ENCODE measurements at places on chromosomes 1 and 21.

GRCh38 chr1:25885602-25886001 lies 10.1 kb upstream of the PAQR7 start:
- no peak for DNase-seq

GRCh38 chr1:9844106-9844505 lies 20.3 kb upstream of the CLSTN1 start:
- DNase-seq = no peak

DNA sequence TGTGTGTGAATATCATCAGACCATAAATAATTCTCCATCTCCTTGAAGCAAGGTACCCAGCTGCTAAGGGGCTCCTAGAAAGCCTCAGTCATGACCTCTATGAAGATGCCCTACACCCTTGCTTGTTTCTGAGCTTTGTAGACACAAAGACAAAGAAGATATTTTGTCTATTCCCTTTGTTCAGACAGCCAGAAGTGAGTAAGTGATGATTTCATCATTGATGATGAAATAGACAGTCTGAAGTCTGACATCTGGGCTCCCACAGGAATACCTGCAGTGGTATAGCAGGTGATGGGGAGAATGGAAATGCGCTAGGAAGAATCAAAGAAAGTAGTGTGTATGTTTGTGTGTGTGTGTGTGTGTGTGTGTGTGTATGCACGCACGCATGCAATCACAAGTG lies 82.2 kb upstream of the DPT start:
- DNase-seq = no peak

DNA sequence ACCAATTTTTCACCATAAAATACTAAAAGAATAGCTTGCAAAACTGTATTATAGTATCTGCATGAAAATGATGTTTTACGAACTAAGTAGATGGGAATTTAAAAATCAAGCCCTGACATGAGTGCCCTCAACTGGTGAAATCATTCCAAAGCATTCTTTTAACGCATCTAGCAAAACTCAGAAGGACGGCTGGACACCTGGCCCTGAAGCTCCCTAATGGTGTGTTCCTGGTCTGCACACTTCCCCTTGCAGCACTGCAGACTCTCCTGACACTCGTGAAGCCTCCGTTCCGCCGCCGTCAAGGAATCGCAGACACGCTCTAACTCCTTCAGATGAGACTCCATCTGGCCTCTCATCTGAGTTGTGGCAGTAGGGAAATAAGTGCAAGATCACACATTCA lies 39.9 kb downstream of the ODF2L start:
- no peak for DNase-seq

- DNase-seq = no peak
Observed at GRCh38 chr1:215765833-215766232, 198.7 kb downstream of the KCTD3 start.

GRCh38 chr21:44983421-44984206 lies 43.8 kb downstream of the SLX9 start:
- DNase-seq = no peak

Data from activated naive CD4-positive, alpha-beta T cell treated with Interleukin-2 at 50 U/mL for 16 hours (primary cell).